CD4-positive, alpha-beta T cell treated with Interleukin-12 subunit alpha and Interleukin-12 subunit beta, for 1 hour (primary cell): ENCODE measurements at places on chromosomes 13 and 19.

DNA sequence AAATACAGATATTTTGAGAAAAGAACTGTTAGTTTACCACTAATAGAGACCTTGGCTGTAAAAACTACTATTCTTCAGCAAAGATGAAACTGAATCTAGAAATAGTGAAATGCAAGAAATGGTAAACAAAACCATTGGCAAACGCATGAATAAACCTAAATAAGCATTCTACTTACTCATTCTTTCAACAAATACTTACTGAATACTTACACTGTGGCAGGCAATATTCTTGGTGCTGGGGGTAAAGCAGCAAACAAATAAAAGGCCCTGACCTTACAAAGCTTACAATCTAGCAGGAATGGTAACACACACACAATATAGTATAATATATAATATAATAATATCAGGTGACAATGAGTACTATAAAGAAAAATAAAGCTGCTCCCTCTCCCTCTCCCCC, 38.7 kb downstream of the KATNAL1 start:
- no peak for DNase-seq

GRCh38 chr19:2244486-2244885, 4.6 kb upstream of the AMH start:
- no peak for DNase-seq

GRCh38 chr13:100983111-100983510, 308.5 kb upstream of the TMTC4 start:
- DNase-seq: no peak

DNA sequence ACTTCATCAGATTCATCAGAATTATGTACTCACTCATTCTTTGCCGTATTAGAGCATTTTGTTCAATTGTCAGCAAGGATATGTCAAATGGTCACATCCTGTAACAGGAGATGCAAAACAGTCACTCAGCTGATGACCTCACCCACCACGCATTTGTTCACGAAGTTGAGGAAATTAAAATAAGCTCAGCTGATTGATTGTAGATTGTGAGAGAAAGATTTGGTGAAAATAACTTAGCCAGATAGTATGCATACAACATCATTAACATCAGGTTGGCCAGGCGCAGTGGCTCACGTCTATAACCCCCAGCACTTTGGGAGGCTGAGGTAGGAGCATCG, 22.6 kb upstream of the CDC16 start:
- DNase-seq: no peak

DNA sequence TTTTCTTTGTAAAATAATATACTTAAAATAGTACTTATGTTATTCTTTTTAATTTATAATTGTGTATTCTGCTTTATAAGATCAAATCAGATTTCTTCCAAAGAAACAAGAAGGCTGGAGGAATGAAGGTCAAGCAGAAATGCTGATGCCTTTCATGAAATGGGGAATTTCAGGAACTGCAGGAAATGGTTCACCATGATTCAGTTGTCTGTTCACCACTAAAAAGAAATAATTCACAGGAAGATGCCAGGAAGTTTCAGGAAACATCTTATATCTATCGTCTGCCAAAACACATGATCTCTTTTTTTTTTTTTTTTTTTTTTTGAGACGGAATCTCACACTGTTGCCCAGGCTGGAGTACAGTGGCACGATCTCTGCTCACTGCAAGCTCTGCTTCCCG, 15.7 kb upstream of the SCEL start:
- DNase-seq: no peak

DNA sequence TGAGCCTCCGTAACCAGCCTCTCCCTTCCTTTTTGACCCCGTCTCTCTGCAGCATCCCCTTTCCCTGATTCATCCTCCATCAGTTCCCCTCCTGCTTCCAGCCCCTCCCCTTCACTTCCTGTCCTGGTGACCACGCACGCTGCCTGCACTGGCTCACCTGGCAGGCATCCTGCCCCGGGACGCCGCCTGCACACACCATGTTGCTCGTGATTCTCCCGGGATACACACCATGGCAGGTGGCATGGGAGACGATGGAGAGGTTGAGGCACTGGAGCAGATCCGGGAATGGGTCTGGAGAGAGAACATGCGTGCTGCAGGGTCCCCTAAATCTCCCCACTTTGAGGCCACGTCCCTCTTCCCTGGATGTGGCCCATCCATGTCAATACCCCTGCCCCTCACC, 4.2 kb downstream of the KLK12 start:
- no peak for DNase-seq
